ENCODE measurements at places on chromosomes 7 and 10.

DNA sequence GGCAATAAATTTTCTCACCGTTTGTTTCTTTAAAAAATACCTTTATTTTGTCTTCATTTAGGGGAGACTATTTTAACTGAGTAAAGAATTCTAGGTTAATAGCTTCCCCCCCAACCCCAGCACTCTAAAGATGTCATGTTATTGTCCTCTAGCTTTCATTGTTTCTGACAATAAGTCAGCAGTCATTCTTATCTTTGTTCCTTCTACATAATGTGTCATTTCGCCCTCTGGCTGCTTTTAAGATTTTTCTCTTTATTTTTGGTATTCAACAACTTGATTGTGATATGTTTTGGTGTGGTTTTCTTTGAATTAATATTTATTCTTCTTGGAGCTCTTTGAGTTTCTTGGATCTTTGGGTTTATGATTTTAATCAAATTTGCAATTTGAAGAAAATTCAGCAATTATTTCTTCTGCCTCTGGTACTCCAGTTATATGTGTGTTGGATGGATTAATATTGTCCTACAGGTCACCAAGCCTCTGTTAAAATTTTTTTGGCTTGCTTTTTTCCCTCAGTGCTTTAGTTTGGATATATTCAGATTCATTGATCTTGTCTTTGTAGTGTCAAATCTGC, 64.6 kb upstream of the ELN start:
- no peak for DNase-seq

- no peak for DNase-seq
These were observed 651 bp downstream of the MYO3A start for GRCh38 chr10:25934621-25935139.

- DNase-seq: no peak
These were observed 92.8 kb upstream of the PAX2 start for GRCh38 chr10:100652406-100653135.

GRCh38 chr10:97366572-97366971, 32.0 kb upstream of the FRAT2 start:
- no peak for DNase-seq

DNA sequence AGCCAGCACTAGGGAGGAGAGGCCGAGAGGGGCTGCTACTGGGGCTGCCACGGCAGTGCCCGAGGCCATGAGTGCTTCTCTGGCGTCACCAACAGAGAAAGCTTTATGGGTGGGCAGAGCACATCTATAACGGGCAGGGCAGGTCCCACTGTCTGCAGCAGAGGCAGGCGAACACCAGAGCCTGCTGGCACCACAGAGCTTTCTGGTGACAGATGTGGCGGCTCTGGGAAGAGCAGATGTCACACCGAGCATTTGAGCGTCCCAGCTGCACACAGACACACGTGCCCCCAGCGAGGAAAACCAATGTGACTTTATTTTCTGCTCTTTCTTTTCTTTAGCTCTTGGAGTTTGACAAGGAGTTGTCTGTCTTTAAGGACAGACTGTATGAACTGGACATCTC, 20.5 kb downstream of the NKX6-2 start:
- no peak for DNase-seq

GRCh38 chr10:67327626-67328535, 368.1 kb downstream of the CTNNA3 start:
- DNase-seq: no peak

DNA sequence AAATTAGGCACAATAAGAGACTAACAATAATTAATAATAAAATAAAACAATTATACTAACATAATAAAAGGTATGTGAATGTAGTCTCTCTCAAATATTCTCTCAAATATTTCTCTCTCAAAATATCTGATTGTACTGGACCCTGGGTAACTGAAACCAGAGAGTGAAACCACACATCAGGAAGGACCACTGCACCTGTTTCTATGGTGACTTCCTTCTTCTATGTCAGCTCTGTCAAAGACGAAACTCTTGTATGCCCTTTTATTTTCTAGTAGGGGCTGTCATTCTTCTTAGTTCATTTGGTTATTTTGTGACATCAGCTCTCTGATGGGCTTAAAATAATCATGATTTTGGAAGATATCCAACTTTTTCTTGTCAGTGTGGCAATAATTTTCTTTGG, 428.0 kb upstream of the TPK1 start:
- no peak for DNase-seq

- DNase-seq: no peak
These were observed 3.8 kb upstream of the TRIL start for GRCh38 chr7:28961972-28962371.

DNA sequence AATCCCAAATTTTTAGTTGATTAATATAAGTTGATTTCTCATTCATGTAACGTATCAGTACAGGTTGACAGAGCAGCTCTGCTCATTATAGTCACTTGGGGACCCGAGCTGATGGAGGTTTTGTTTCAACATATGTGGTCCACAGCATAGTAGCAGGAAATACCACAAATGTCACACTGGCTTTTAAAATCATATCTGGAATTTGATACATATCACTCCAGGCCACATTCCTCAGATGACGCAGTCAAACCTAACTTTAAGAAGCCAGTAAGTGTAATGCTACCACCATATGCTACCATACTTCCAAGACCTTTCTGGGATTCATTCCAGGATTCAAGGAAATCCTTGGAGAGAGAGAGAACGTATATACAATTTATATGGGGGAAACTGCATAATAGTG, 156.3 kb downstream of the PHF14 start:
- no peak for DNase-seq

- DNase-seq: no peak
These were observed 155.4 kb downstream of the POU6F2 start for GRCh38 chr7:39133088-39133487.

DNA sequence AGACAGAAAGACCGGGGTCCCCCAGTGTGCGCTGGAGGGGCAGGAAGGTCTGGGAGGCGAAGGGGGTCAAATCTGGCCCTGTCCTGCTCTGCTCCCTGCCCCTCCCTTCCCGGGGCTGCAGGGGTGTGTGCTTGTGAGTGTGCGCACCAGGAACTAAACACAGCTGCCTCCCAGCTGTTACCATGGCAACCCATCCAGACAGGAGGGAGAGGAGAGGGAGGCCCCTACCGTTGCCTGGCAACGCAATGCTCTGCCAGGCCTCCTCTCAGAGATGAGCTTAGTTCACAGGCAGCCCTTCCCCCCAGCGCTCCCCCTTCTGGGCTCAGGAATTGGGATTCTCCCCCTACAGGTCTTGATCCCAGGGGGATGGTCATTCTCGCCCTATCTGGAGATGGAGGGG, 6.1 kb downstream of the NYAP1 start:
- DNase-seq: no peak

DNA sequence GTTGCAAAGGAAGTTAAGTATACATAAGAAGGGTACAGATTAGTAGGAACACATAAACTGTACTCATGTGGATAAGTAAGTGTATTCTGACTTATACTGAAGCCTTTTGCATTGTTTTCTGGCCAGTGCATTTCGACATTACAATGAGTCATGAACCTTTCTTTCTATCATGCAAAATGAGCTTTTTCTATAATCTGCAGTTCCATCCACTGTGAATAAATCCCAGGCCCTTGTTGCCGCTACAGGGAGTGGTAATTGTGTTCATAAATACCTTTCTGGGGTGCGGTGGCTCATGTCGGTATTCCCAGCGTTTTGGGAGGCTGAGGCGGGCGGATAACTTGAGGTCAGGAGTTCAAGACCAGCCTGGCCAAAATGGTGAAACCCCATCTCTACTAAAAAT, 858.3 kb downstream of the GRM8 start:
- DNase-seq: no peak

- DNase-seq: no peak
These were observed 4.1 kb upstream of the NT5C2 start for GRCh38 chr10:103197174-103197573.

DNA sequence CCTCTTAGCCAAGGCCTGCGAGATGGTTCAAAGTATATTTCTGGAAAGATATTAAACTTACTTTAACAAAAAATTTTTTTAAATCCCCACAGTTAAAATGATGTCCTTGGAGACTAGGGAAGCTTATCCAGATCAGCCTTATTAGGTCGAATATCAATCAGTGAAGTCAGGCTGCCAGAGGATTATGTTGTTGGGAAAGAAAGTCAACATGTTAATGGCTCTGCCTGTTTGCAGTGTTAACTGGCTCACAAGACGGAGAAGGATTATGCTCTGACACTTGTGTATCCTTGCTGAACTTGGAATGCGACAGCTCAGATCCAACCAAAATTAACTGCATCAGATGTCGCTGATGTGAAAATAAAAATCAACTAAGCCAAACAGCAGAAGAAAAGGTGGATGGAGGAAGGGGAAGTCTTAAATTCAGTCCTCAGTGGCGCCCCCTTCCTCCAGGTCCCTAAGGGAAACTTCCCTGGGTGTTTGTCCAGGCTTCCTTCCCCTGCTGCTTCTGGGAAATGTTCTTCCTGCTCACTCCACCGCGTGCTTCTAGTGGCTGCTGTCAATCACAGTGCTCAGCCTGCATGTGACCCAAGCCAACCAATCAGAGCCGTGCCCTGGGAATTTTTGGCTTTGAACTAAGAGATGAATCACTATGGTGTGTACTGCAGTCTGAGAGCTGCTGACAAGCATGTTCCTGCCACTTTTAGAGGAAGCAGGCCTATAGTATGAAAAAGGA, 690.4 kb upstream of the NRP1 start:
- no peak for DNase-seq

DNA sequence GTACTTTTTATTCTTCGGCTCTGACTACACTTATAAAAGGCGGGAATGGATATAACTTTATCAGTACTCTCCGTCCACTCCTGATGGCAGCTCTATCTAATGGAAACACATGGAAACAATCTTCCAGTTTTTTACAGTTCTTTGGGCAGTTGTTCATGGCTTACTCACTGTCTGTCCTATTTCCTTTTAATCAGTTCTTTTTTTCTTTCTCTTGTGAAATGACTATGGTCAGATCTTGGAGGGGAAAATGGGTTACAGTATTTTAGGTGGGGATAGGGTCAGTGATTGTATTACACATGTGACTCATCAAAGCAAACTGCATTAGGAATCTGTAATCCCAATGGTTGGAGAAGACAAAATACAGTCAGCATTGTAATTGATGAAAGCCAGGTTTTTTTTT, 112.4 kb downstream of the BICC1 start:
- no peak for DNase-seq

DNA sequence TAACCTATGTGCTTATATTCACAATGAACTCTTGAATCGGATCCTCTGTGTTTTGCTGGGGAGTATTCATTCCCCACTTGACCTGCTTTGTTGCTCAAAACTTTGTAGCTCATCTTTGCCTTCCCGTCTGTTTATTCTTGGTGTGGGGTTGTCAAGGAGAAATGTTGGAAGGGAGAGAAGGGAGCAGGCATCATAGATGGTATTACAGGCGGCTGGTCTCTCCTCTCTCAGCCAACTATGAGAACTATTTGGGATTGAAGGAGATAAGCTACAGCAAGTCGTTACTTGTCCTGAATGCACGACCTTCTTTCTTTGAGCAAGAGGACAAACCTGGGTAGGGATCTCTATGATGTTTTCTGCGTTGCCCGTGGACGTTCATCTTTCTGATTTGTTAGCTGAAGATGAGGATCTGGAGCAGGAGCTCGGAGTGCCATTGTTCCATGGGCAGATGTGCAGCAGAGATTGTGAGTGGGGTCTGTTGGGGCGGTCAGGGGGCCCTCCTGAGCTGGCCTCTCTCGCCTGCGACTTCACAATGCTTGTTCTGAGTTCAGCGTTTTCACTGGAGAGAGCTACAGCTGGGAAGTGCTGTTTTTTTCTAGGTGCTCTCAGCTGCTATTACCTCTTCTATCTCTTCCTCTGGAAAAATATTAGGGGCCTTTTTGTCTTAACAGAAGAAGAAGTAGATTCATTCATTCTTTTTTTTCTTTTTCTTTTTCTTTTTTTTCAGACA, 126.9 kb upstream of the KLF6 start:
- DNase-seq: no peak

DNA sequence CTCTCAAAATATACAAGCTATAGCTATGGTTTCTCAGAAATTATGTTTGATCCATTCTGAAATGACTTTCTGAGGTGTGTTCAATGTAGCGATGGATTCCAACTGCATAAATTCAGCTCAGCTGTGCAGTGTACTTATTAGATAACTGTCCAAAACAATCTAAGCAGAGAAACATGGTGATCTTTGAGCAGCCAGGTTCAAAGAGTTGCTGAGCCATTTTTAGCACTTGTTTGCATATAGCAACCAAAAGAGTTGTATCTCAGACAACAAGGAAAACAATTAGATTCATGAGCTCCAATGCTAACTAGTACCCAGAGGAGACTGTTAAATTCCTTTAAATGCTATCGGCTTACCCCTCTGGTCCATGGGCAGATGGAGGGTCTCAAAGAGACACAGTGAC, 15.9 kb upstream of the KCNIP2 start:
- no peak for DNase-seq

DNA sequence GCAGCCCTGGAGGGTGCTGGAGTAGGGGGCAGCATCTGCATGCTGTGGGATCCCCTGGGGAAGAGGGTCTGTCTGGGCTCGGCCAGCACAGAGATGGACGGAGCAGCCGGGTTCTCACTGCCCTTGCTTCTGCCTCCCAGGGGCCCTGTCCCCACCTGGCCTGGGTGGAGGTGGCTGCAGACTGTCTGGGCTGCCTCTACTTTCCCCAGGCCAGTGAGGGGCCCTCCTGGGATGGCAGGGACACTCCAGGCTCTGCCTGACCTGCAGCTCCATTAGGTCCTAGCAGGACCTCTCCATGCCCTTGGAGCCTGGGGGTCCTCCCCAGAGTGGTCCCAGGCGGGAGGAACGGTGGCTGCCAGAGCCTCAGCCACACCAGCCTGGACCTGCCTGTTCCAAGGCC, 63.7 kb downstream of the PWWP2B start:
- no peak for DNase-seq

DNA sequence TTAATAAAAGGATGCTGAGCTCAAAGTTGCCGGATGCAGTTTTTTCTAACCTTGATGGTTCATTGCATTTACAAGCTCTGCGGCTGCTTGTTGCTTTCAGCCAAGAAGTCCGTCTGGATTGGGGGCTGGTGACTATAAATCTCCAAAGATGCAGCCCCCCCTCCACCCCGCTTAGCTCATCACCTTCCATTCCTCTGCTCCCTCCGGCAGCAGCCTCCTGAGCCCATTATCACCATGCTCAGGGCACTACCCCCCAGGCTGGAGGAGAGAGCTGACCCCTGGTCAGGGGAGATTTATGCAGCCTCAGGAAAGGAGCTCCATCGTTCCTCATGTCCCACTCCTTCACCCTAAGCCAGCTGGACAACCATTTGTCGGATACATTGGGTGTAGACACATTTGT, 55.3 kb upstream of the ZRANB1 start:
- no peak for DNase-seq

DNA sequence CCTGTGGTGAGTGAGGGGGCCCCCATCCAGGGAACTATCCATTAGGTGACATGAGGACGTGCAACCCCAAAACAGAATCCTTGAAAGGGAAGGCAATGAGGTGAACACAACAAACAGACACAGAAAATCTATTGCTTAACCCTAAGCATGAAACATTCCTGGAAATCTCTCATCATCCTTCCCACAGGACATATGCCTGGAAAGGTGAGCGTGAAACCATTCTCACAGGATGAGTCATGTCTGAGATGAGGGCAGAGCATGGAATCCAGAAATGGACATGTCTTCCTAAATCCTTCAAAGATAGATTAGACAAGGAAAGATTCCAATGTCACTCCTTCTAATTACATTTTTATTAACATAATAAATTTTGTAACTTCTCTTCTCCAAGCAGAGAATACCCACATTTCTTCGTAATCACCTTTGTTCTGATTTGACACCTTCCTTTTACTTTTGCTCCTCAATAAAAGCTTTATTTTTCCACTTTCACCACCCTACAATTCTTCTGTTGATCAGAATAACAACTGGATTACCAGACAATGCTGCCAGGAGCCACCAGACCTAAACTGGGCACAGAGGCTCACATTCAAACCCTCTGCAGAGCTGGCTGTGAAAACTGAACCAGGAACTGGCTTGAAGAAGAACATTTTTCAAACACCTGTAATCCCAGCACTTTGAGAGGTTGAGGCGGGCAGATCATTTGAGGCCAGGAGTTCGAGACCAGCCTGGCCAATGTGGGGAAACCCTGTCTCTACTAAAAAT, 67.2 kb downstream of the COBL start:
- no peak for DNase-seq

Data from activated T-helper 1 cell treated with anti-CD3 and anti-CD28 coated beads, Interleukin-2, amount 50 U/mL, for 16 hours (primary cell).